NCI-H2081 (cell line): ENCODE measurements at places on chromosomes 6 and 20.

DNA sequence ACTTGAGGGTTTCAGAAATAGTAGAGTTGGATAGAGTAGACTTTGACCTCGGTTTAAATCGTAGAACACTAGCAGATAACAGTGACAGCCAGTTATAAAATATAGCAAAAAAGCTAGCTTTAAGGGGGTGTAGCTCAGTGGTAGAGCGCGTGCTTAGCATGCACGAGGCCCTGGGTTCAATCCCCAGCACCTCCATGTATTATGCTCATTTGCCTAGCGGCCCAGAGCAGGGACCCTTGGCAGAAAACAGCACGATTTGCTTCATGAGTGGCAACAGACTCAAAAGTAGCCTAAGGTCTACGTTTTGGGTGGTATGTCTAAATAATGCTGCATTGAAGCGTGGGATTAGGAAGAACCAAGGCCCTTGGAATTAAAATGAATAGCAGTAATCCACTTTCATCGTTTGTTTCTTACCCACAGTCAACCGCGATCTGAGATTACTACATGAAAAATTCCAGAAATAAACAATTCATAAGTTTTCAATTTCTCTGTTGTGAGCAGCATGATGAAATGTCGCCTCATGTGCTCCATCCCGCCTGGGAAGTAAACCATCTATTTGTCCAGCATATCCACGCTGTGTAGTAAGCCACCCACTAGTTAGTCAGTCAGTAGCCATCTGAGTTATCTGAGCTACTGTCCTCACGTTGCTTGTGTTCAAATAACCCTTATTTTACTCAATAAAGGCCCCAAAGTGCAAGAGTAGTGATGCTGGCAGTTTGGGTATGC lies 184.9 kb downstream of the GPX5 start:
- DNase-seq, result peak; percentile 20

DNA sequence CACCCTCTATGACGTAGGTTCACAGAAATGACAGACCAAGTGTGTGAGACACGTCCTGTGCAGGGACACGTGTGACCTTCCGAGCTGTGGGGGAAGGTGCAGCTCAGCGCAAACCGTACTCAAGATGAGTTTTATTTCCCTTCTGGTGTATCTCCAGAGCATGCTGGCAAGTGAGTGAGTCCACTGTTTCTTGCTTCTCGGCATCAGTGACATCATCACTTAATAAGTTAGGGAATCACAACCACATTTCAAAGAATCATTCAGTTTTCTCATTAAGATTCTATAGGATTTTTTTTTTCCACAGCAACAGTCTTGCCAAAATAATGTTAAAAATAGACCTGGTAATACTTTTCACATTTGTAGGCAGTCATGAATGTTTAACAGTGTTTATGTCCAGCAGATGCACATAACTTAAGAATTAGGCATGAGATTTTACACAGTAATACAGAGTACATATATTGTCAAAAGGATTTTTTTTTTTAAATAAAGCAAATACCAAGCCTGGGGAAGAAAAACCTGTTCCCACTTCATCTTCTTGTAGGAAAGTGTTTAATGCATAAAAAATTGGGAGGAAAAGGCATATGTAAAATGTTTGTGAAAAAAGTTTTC lies 417.8 kb downstream of the CDC5L start:
- DNase-seq, result no peak

- no peak for DNase-seq
Observed at GRCh38 chr6:36515844-36516243, 31.4 kb downstream of the STK38 start.

GRCh38 chr6:36094753-36095496 lies 35.4 kb upstream of the MAPK13 start:
- DNase-seq, result peak; percentile 70

DNA sequence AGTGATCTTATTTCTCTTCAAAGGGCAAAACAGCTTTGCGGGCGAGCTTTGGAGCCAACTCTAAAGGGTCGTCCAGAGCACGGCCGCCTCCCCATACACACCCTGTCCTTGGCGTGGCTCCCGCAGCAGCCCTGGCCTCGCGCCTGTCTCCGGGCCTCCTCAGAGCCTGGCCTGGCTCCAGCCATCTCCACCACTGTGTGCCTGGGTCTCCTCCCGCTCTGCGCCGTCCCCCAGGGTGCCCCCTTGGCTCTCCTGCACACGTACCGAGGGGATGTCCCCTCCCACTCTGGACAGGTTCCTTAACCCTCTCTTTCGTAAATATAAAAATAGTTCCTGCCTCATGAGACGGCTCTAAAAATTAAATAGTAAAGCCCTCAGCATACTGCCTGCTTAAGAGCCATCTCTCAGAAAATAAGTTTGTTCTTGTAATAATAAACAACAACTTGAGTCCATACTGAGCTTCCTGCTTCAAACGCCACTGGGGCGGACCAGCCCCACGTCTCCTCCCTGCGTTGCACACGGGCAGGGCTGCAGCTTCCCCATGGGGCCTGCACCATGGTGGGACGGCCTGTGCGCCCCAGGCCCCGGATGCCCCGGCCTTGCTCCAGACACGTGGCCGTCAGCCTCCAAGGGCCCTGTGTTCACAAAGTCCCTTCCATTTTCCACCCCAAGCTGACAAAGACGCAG lies 226.2 kb downstream of the TTLL2 start:
- no peak for DNase-seq

- DNase-seq, result no peak
Observed at GRCh38 chr20:62645613-62646012, 3.3 kb downstream of the SLCO4A1 start.

- DNase-seq, result no peak
Observed at GRCh38 chr20:25623225-25623735, 534 bp downstream of the NANP start.

GRCh38 chr20:18971121-18971520 lies 157.5 kb downstream of the SCP2D1 start:
- DNase-seq, result no peak

DNA sequence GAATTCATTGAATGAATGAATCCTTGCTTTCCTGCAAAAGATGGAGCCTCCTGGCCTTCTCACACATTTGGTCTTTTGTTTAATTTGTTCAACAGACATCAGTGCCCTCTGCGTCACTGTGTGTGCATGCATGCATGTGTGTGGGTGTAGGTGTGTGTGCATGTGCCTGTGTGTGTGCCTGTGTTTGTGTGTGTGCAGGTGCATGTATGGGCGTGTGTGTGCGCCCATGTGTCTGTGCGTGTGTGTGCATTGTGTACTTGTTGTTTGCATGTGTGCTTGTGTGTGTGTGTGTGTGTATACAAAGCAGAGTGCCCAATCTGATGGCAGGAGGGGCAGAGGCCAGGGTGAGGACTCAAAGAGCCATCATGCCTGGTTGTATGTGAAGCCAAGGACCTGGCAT lies 36.0 kb downstream of the C20orf203 start:
- DNase-seq, result no peak

GRCh38 chr6:41156001-41156400 lies 1.9 kb upstream of the TREML1 start:
- DNase-seq, result no peak

GRCh38 chr20:22582386-22582963 lies 1.9 kb downstream of the FOXA2 start:
- no peak for DNase-seq

DNA sequence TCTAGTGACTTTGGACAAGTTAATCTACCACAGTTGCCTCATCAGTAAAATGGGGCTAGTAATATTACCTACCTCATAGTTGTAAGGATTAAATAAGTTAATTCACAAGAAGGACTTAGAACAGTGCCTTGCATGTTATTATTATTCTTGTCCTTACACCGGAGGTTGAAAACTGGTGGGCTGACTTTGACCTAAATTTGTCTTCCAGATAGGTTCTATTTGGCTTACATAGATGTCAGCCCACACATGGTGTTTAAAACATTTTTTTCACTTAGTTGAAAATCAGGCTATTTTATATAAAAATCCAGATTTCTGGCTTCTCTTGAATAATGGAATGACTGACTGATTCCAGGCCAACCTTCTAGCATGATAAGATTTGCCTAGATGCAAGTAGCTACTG lies 3.2 kb downstream of the SYS1 start:
- DNase-seq, result no peak

DNA sequence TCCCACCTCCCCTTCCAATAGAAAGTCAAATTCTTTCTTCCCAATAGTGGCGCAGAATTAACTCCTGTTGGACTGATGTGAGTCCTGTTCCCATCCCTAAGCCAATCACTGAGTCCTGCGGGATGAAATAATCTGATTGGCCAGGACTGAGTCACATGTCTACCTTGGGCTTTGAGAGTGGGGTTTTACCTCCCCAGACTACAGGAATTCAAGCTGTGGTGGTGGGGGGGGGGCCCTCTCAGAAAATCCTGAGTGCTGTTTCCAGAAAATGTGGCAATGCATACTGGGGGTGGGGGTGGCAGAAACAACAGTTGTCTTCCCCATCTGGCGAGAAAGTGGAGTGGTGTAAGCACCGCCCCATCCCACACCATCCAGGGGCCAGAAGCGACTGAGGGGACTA lies 65.7 kb downstream of the CTCFL start:
- DNase-seq, result no peak

DNA sequence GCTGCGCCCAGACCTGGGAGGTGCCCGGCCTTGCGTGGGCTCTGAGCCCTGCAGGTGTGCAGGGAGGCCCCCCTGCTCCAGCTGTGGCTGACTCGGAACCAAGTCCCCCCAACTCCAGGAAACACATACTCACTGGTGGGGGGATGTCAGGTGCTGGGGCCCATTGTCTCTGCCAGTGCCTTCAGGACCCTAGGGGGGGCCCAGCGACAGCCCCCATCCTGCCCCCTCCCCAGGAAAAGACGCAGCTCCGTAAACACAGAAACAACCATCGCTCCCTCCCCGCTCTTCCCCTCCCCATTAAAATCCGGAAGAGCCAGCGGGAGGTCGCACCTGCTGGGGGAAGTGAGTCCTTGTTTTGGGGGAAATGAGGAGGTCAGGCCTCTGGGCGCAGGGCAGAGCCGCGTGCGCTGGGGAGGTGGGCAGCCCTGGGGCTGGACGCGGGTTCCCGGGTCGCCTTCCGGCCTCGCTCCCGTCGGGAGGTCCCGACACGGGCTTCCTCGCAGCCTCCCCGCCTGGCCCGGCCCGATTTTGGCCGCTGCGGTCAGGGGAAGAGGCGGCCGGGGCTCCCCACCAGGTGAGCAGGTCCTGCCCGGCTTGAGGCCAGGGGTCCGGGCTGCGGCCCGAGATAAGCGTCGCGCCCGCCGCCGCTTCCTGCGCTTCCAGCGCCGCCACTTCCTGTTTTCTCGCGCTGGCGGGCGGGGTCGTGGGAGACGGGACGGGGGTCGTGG lies 6.2 kb downstream of the C20orf204 start:
- DNase-seq, result no peak

DNA sequence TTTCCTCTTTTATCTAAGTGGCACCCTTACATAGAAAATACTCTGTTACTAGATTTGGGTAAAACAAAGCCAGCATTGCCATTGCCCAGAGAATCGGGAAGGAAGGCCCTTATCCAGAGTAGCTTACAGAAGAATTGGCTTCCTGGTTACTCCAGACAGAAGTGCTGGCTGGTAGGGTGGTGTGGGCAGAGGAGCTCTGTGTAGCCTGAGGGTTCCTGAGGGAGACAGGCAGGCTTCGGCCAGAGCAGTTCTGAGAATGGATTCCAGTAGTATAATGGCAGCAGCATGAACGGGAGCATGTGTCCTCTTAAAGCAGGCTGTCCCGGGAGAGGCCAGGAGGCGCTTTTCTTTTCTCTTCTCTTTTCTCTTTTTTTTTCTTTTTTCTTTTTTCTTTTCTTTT lies 11.9 kb downstream of the CUL9 start:
- no peak for DNase-seq

- DNase-seq, result no peak
Observed at GRCh38 chr6:126318797-126319196, 21.1 kb upstream of the CENPW start.

GRCh38 chr6:81934936-81935335 lies 182.5 kb upstream of the TENT5A start:
- no peak for DNase-seq

DNA sequence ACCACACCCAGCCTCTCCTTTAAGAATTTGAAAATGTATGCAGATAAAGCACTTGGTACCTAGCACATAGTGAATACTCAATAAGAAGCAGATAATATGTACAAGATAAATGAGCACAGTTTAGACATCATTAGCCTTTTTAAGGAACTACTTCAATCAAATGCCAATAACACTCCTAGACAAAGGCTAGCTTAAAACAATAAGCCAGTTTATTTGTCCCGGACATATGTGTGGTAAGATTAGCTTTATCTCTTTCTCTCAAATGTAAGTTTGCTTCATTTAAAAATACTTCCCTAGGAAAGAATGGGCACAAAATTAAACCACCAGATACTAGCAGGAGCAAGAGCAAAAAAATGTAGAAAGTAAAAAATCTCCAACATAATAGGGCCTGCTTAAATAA lies 73.8 kb downstream of the MAP3K5 start:
- DNase-seq, result no peak

GRCh38 chr20:63487781-63488241 lies 11.1 kb downstream of the EEF1A2 start:
- DNase-seq, result no peak

- DNase-seq, result no peak
Observed at GRCh38 chr20:37539424-37539823, 11.7 kb upstream of the BLCAP start.

- peak; percentile 47 for DNase-seq
Observed at GRCh38 chr20:33291830-33292355, 8.9 kb downstream of the BPIFB1 start.

DNA sequence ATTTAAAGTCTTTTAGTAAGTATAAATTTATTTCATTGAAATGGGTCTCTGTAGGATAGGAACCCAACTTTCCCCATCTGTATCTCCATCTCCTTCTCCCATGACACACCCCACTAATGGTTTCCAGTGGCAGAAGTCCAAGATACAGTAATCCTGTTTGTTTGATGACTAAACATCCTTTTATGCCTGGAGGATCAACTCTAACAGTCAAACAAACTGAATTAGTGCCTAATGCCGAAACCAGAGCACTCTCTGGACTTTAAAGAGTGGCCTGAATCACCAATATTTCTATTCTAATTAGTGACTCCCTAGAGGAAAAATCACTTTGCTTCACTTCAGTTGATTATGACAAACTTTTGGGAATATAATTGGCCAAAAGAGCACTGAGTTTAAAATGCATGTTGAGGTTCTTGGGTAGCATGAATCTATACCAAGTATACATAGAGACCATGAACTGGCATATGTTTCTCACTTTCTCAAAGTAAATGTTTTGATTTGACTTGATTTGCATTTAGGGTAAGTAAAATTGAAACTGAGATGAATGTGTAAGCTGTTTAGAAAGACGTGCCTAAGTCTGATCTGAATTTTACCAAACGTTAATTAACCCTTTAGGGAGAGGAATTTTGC lies 776.4 kb upstream of the NRSN1 start:
- peak; percentile 73 for DNase-seq

DNA sequence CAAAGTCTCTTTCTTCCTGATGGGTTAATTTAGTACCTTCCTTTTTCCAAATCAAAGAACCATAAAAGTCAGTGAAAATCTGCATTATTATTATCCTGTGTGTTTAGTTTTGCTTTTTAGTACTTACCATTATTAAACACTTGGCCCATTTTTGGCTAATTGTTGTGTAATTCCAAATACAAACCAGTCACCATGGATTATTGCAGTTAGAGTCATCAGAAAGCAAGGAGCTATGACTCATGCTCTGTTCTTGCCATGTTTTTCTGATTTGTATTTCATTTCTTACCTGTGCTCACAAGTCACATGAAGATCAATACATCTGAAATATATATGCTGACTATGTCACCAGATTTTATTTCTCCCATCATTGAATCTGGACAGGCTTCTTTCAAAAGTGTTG lies 31.3 kb downstream of the SLC22A3 start:
- DNase-seq, result no peak

GRCh38 chr6:50962213-50962759 lies 143.6 kb downstream of the TFAP2B start:
- DNase-seq, result no peak
